ENCODE measurements at places on chromosomes 5 and 9.

DNA sequence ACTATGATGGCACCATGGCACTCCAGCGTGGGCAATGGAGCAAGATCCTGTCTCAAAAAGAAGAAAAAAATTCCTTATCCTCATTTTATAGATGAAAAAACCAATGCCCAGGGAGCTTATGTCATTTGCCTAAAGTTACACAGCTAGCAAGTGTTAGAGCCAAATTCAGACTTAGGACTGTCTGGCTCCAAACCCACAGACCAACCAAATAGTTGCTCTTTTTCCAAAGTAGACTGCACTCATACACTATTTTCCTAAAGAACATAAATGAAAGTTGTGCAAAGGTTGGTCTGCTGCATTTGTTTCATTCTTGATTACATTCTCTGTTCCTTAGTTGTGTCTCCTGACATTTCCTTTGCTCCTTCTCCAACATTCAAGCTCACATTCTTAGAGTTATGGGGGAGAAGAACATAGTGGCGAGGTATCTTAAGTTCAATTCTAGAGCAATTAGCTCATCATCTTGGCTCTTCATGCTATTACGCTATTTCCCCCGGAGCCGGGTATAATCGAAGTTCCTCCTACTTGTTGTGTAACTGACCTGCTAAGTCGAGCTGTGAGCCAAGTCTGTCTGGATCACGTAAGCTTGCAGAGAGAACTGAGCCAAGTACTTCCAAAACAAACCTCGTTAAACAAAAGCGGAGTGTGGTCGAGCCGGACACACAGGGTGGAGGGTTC is 138.3 kb downstream of the RFK start:
- peak; percentile 74 for DNase-seq

- no peak for DNase-seq
Measured at GRCh38 chr9:110638381-110638954, 30.1 kb upstream of the MUSK start.

DNA sequence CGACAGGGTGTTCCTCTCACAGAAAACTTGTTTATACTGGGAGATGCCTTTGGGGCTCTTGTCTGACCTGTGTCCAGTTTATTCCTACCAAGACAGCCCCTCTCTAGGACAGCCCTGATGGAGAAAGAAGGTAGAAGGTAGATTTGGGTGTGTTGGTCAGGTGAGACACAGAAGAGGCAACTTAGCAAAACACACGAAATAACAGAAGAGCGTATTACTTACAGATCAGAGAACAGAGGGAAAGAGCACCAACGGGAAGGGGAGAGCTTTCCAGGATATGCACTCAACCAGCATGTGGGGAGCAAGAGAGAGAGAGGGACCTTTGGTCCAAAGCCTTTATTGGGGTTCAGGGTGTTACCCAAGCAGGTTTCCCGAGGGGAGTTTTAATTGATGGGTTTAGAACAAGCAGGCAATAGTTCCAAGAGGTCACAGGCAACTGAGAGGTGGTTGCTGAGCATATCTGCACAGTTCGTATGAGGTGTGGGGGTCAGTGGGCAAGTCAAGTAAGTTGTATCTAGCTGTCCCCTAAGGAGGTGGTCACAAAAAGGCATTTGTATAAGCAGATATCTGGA is 31.8 kb downstream of the BAAT start:
- DNase-seq, result no peak

GRCh38 chr5:33227247-33227646 is 213.5 kb upstream of the TARS1 start:
- DNase-seq, result no peak

GRCh38 chr9:5786370-5787127 is 46.4 kb downstream of the ERMP1 start:
- DNase-seq, result no peak

DNA sequence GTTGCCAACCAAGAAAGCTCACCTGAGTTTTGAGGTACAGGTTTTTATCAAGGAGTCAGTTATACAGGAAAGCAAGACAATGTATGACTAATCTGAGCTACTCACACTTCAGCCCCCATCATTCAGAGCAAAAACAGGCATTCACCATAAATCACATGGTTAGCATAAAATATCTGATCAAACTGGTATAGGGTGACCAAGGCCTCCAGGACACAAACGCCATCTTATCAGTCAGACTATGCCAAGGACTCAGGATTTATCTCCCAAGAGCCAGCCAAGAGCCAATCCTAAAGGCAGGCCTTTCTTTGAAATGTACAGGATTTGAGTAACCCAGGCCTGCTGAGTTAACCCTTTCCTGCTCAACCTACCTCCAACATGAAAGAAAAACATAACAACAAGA is 313.0 kb upstream of the NREP start:
- DNase-seq, result no peak

GRCh38 chr9:71929791-71930440 is 18.5 kb downstream of the C9orf85 start:
- DNase-seq, result no peak

DNA sequence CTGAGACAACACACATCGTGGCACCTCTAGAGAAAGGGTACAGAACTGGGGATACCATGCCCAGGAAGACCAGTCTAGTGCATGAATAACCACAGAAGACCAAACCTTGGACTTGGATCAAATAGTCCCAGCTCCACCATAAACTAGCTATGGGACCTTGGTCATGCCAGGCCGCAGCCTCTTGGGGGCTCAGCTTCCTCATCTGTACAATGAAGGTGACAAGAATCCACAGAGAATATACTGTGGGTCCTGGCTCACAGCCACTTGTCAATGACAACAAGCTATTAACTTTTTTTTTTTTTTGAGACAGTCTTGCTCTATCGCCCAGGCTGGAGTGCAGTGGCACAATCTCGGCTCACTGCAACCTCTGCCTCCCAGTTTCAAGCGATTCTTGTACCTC is 3.9 kb downstream of the KYAT1 start:
- no peak for DNase-seq
